ENCODE measurements at places on chromosomes 2 and 18. TPM values are rescaled to one million over a fixed set of nuclear protein-coding genes. Genes with fewer than 3 reads are reported as not detected.

Gene FNDC4
- 8.4 TPM for total RNA-seq

Gene STAT4
- total RNA-seq, result 4.8 TPM

Gene ICA1L
- 4.0 TPM for total RNA-seq

Gene MFSD2B
- under 0.01 TPM for total RNA-seq

Gene TMEM247
- total RNA-seq, result not detected

Gene CROCC2
- 0.20 TPM for total RNA-seq

Gene CRYGD
- total RNA-seq, result not detected

Gene SERPINB11
- not detected for total RNA-seq

Gene IL36A
- total RNA-seq, result not detected

Gene WNT6
- total RNA-seq, result not detected

Gene MC4R
- total RNA-seq, result not detected

Gene PSMG2
- 103 TPM for total RNA-seq

All from subcutaneous preadipocyte (primary cell).